ENCODE measurements at places on chromosomes 5 and 9.

GRCh38 chr9:113542741-113543140 is 79.2 kb downstream of the RGS3 start:
- DNase-seq: no peak

- no peak for DNase-seq
These were observed 25.0 kb downstream of the FAM163B start for GRCh38 chr9:133584167-133584558.

GRCh38 chr5:23289162-23289561 is 218.2 kb upstream of the PRDM9 start:
- no peak for DNase-seq

DNA sequence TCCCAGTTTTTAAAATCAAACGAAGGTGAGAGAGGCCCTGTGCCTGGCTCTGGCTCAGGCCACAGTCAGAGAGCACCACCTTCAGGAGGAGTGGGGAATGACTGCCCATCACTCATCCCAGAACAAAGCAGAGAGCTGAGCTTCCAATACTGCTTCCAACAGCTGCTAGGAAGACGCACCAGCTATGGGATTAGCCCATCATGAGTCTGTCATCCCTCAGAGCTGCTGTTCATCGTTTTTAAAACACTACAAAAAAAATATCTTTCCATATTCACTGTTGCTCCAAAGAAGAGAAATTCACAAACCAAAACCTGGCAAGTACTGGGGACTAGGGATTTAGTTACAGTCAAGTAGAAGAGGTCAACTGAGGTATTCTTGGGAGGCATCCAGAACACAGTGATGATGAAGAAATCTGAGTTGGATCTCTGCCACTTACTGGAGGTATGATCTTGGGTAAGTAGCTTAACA is 102.4 kb downstream of the CDK5RAP2 start:
- DNase-seq: peak; percentile 75

DNA sequence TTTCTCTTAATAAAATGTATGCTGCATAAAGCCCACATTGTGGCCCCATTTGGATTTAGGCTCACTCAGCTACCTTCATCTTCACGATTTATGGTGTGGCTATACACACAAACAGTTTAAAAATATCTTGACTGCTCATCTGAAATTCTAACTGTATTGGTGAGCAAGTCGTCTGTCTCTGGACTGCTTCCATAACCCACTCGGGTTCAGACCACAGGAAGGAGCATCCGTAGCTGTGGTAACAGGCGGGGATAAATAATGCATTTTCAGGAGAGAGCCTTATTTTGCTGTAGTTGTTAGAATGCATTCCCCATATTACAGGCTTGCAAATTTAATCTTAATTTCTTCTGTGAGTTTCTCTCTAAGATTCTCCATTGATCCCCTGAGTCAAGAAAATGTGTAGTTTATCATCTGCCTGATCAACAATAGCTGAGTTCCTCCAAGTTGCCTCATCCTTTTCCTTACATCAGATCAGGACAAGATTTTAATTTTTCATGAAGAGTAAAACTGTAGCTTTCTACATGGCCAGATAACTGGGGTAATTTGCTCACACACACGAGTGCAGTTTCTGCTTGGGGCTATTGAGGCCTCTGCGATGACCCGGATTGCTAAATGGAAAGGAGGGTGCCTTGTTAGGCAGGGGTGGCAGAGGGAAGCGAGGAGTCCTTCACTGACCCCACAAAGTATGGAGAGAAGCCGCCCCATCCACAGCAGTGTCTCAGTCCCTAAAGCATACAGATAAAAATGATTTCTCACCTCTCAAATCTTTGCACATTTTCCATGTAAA is 133.9 kb downstream of the FSTL4 start:
- DNase-seq: no peak

- DNase-seq: no peak
These were observed 8.1 kb upstream of the OMD start for GRCh38 chr9:92432350-92432749.

DNA sequence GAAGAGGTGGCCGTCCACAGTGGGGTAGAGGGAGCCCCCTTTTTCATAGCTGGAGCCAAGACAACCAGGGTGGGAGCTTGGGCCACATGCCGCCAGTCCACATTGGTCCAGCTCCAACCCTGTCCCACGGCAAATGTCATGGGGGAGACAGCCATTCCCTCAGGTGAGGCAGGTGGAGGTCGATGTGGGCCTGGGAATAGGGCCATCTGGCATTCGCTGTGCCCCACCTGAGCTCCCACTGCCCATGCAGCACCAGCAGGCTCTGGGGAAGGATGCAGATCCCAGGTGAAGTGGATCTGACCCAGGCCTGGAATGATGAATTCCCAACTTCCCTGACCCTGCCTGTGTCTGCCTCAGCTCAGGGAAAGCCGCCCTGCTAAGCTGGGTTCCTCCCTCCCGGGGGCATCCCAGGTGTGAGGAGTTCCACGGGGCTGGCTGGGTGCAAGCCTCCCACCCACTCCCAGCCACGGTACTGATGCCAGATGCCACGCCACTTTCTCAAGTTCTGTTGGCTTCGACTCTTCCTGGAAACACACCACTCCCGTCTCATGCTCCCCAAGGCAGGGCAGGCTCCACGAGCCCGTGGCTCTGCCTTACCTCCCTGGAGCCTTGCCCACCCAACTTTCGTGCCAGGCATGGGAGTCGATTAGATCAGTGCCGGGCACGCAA is 25.2 kb upstream of the FCN2 start:
- no peak for DNase-seq

- no peak for DNase-seq
These were observed 14.2 kb upstream of the PPP1R2B start for GRCh38 chr5:156835905-156836304.

DNA sequence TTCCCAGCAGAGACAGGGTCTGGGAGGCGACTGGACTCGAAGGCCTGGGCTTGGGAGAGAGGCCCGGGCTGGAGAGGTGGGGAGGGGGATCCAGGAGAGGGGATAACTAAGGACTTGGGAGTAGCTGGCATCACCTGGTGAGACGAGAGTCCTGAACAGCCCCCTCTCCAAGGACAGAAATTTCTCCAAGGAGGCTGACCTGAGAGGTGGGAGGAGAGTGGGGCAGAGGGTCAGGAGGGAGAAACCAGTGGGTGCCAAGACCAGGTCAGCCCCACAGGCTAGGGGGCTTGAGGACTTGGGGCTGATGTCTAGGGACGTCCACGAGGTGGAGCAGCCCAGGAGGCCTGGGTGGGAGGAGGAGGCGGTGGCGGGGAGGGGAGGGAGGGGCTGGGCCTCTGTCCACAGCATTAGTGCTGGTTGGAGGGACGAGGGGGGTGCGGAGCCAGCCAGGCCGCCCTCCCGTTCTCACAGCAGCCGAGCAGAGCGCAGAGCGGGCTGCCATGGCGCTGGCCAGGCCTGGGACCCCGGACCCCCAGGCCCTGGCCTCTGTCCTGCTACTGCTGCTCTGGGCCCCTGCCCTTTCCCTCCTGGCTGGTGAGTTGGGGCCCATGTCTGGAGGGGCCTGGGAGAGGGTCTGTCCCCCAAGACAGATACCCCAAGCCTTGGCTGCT is at the start of gene CRB2:
TSS of gene CRB2 (plus strand) at position 437 of the 671 bp plus-strand sequence. CDS start at position 501, 64 bp downstream.
- peak; percentile 81 for DNase-seq

DNA sequence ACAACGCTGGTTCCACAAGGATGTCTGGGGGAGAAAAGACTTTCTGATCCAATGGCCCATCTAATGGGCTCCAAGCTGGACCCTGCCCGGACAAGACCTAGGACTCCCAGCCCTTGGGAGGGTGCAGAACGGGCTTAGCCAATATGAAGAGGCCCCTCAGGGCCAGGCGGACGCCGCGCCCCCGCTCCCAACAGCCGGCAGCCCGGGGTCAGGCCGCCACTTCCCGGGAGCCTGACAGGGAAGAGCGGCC is 493 bp downstream of the P4HA2 start:
- DNase-seq: peak; percentile 15

DNA sequence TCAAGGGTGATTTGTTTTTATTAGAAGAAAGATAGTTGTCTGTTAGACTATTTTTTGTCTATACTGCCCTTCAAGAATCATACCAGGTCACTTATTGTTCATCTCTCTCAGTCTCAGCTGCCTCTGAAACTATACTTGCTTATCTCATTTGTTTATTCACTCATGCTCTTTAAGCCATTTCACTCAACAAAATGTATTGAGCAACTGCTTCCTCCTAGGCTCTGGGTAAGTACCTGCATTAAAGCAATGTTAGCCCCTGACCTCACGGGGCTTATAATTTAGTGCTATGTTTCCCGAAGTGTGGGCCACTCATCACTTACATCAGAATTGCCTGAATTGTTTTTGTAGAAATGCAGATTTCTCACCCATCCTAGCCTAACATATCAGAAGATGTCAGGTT is 100.9 kb downstream of the DPYSL3 start:
- no peak for DNase-seq

- DNase-seq: no peak
These were observed 154.2 kb downstream of the DOCK2 start for GRCh38 chr5:169791251-169791650.

All from ELF-1 (cell line).